ENCODE measurements at places on chromosomes 11 and 22.

DNA sequence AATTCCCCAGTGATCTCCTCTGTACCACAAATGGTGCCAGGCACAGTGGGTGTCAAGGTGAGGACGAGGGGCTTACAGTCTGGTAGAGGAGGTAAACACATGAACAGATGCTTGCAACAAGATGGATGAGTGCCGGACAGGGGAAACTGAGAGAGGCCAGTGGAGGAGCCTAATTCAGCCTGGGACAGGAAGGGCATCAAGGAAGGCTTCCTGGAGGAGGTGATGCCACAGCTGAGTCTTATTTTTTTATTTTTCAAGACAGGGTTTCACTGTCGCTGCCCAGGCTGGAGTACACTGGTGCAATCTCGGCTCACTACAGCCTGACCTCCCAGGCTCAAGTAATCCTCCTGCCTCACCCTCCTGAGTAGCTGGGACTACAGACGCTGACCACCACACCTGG is 18.8 kb upstream of the NEFH start:
- DNase-seq, result no peak

GRCh38 chr11:61034111-61034510 is 62.6 kb downstream of the CD6 start:
- no peak for DNase-seq

DNA sequence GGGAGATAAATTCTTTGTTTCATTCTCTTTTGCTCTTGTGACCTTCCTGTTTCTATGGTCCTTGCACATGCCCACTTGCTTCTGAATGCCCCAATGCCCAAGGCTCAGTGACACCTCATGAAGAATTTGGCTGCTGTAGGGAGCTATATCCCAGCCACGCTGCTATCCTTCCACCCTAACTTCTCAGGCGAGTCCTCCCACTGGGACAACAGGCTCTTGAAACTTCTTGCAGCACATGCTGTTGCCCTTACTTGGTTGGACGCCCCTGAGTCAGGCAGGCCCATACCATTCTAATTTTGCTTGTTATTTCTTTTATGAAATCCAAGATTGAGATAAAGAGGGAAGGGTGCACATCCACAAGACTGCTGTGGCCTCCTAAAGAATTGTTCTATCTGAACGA is 57.6 kb upstream of the BLID start:
- no peak for DNase-seq

GRCh38 chr11:59267196-59267595 is 54.5 kb upstream of the MPEG1 start:
- no peak for DNase-seq

GRCh38 chr11:73894725-73895335 is 18.0 kb downstream of the PAAF1 start:
- DNase-seq, result no peak

- no peak for DNase-seq
Observed at GRCh38 chr11:79255965-79256364, 184.9 kb downstream of the TENM4 start.

Measured in immature natural killer cell (primary cell).